Cerebellar nuclear complex (tissue), 1 donor: ENCODE measurements at places on chromosomes 4 and X.

DNA sequence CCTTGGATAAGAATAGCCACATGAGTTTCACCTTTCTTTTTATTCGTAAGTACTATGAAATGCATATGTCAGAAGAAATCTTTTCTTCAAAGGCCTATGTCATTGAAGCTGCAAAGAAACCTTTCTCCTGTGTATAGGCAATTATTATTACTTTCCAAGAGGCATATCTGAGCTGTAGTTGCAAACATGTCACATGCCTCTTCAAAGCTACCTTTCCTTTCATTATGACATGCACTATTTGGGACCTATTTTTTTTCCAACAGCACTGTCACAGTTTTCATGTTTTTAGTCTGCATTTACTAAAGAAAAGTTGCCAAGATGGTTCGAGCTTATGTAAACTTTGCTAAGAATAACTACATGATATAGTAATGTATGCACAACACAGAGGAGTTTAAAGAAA, 548.8 kb upstream of the GALNT7 start:
- DNase-seq = no peak

- no peak for DNase-seq
Observed at GRCh38 chrX:3360881-3361280, 14.4 kb upstream of the MXRA5 start.

DNA sequence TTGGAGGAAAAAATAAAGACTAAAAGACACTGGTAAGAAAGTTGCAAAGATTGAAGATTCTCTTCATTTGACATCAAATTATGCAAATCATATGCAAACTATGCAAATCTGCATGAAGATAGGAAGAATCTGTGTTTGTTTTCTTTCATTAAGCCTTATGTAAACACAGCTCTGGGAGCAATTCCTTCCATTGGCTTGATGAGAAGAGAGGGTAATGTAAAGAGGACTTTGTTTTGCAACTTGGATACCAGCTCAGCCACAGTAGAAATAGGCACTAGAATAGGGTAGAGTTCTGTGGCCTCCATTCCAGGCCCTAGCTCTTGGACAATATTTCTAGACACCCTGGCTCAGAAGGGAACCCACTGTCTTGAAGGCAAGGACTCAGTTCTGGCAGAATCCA, 388.4 kb upstream of the RASGEF1B start:
- DNase-seq = no peak

DNA sequence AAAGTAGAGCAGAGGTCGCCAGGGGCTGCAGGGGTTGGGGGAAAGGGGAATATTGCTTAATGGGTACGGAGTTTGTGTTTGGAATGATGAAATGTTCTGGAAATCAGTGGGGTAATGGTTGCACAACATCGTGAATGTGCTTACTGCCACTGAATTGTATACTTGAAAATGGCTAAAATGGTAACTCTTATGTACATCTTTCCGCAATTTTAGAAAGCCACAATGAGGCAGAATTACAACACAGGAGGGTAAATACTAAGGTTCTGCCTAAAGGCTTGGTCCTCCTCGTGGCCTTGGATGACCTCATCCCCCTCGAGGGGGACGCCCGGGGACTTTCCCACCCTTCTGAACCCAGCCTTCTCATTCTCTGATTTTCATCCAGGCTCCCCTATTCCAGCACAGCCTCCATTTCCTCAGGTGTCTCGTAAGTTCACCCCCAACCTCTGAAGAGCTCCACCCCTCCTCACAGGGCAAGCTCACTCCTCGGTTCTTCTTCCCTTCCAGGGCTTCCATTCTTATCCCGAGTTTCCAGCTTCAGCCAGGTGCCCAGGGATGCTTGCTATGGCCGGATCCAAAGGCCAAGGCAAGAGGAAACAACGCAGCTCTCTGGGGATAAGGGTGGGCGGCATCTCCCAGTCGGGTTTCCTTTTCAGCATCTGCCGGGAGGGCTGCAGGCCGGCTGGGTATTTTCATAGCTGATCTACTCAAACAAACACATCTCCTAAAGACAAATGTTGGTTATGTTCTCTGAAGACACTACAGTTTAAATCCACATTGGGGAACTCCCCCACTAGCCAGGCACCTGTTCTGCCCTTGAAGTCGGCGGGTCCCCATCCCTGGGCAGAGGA, 71.3 kb upstream of the ACSL1 start:
- DNase-seq = no peak

- no peak for DNase-seq
Observed at GRCh38 chrX:40031911-40032310, 65.8 kb downstream of the BCOR start.

- no peak for DNase-seq
Observed at GRCh38 chrX:45077748-45078424, 122.8 kb downstream of the DIPK2B start.

DNA sequence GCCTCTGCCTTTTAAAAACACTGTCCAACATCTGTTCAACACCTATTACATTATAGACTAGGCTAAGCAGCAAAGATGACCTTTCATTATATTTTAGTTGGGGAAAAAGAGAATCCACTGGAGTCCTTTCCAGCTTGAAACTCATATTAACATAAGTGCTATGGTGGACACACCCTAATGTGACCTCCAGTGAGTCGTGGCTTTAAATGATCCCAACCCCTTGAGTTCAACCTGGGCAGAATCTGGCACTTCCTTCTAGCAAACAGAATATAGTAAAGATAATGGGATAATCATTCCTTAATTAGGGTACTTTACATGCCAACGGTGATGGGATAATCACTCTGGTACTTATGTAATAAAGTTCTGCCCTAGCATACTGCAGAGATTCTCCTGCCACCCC, 162.6 kb downstream of the MAB21L2 start:
- no peak for DNase-seq

GRCh38 chr4:153332936-153333335, 11.6 kb upstream of the MND1 start:
- DNase-seq = no peak

- no peak for DNase-seq
Observed at GRCh38 chrX:132563976-132564375, 75.1 kb upstream of the MBNL3 start.

DNA sequence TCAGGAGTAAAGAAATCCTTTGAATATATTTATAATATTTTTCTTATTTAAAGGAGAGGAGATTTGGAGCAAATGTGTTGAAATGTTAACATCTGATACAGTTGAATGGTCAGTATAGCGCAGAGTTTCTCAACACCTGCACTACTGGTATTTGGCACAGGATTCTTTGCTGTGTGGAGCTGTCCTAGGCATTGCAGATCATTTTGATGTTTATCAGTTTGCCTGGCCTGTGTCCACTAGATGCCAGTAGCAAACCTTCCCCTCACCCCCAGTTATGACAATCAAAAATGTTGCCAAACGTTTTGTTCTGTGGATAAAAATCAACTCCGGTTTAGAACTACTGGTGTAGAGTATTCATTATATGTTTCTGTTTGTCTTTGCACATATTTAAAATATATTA, 765.3 kb upstream of the SLIT2 start:
- DNase-seq = no peak

GRCh38 chr4:139617702-139618490, 47.7 kb upstream of the MGST2 start:
- no peak for DNase-seq

DNA sequence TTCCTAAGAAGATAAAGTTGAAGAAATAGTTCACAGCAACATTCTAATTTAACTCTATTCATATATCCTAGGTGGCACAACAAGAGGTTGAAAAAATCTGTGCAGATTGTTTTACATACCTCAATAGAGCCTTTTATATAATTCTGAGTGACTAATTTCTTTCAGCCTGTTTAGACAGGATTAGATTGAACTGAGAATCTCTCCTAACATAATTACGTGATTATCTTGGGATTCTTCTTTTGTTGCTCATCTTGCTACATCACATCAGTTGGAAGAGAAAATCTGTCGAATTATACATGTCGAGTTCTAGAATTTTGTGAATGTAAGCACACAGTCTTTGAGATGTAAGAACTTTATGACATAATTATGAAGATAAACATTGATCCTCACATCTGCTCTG, 1873.7 kb upstream of the IGFBP7 start:
- no peak for DNase-seq

- no peak for DNase-seq
Observed at GRCh38 chr4:152424977-152425376, 110.9 kb downstream of the FBXW7 start.

- no peak for DNase-seq
Observed at GRCh38 chr4:30616942-30617646, 103.1 kb upstream of the PCDH7 start.

DNA sequence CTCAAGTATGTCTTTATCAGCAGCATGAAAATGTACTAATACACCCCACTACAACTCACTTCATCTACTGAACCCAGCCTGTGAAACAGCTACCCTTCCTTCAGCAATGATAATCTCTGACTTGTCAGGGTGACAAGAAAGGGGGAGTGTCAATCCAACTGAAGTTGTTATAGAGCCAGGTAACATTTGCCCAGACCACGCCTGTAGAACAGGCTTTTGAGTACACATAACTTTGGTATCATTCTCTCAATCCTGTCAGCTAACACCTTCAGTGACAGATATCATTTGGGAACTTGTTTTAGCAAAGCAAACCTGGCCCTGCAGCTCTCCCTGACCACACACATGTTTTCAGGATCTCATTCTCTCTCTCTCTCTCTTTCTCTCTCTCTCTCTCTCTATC, 592.2 kb downstream of the SMARCA1 start:
- DNase-seq = no peak
